ENCODE measurements at places on chromosomes 3 and 15.
A peak's percentile ranks its signal among the peaks of the same experiment; 100 is the strongest.

- peak; percentile 39 for DNase-seq
These were observed 577 bp downstream of the ZNF148 start for GRCh38 chr3:125374501-125374995.

GRCh38 chr3:31166249-31166885, 271.9 kb upstream of the GADL1 start:
- DNase-seq = no peak

GRCh38 chr3:58176827-58177489, 33.8 kb downstream of the DNASE1L3 start:
- no peak for DNase-seq

DNA sequence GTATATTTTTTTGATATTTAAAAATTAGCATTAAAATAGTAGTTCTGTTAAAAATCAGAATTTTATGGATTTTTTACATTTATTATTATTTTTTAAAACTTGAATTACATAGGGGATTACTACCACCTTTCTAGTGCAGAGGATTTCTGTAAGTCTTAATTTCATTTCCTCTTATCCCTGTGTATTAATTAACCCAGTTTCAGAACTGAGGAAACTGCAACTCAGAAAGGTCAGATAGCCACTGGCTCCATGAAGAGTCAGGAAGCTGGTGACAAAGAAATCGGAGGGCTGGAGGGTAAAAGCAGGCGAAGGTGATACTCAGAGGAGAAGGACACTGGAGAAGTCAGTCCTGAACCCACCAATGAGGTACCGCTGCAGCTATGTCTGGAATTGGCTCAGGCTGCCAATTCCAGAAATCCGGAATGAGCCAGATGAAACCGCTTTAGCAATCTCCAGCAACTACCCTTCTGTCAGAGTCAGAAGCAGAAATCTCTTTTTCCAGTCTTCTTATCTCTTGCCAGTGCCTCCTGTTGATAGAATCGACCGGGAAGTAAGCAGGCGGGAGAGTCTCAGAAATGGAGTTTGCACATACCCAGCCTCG, 308.5 kb downstream of the SV2B start:
- DNase-seq = no peak

GRCh38 chr15:90451053-90451850, 63.2 kb downstream of the IQGAP1 start:
- DNase-seq = no peak

DNA sequence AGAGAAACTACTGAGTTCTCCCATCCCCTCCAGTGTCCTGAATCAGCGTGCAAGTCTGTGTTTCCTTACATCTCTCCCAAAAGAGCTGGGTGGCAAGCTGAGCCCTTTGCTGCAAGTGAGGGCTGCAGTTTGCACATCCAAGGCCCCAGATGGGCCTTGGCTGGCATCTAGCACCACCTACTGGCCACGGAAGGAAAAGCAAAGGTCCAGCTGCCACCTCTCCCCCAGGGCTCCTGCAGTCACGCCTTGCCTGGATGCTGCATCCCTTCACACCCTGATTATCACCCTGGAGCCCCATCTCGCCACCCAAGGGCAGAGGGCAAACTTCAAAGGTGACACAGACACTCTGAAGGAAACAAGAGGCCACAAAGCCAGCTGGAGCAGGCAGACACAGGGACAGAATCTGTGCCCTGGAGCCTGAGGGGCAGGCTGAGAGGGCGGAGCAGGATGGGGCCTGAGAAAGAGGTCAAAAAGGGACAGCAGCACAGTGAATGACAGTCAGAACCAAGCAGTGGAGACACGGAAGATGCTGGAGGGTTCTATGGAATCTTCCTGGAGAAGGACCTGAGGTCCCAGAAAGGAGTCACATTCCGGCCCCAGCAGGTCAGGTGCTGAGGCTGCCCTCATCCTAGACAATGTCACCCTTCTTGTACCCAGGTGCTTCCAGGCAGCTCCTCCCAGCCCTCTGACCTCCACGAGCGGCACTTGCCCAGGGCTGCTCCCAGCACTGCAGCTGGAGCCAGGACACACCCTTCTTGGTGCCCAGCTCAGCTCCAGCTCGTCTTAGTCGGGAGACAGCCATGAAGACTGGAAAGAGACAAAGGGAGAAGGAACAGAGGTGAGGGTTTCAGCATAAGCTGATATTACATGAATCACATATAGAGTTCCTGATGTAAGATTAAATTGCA, 18.3 kb upstream of the NTRK3 start:
- no peak for DNase-seq

DNA sequence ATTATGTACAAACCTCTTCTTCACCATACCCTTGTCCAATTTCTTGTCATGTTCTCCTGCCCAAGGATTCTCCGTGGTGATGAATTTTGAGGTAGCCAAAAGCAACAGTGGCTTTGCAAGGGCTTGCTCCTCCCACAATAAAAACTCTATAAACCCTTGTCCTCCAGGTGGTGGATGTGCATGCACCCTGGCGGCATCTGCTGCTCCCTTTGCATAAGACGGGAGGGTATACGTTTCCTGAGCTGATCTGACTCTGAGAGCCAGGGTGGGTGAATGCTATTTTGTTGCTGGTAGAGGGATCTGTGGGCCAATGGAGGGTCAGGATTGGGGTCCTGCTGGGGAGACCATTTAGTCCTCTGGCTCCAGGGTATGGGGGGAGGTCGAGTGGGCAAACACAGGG, 5.4 kb downstream of the DNAH1 start:
- no peak for DNase-seq

GRCh38 chr15:73051391-73051806, 864 bp upstream of the NEO1 start:
- no peak for DNase-seq

- no peak for DNase-seq
These were observed 3.3 kb downstream of the LIPH start for GRCh38 chr3:185549122-185549521.

- DNase-seq = peak; percentile 64
These were observed 58.3 kb downstream of the LRIG1 start for GRCh38 chr3:66442254-66443117.

GRCh38 chr3:157785102-157785826, 282.0 kb upstream of the VEPH1 start:
- DNase-seq = no peak

DNA sequence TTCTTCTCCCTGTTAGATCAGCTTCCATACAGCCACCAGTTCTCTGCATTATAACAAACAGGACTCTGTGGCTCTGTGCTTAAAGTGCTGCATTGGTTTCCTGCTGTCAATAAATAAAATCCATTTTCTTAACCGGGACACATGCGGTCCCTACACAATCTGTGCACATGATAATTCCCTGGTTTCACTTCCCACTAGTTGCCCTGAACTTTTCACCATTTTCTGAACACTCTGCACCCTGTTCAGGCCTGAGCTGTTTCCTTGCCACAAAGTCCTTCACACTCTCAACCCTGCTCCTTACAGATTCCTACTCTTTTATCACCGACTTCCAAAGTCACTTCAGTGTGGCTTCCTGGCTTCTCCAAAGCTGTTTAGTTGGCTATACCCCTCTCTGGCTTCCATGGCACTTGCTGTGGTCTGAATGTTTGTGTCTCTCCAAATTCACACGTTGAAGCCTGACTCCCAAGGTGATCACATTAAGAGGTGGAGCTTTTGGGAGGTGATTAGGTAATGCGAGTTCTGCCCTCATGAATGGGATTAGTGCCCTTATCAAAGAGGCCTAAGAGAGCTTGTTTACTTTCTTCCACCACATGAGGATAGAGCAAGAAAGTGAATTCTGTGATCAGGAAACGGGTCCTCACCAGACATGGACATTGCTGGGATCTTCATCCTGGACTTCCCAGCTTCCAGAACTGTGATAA, 233.4 kb downstream of the CHST2 start:
- no peak for DNase-seq

- no peak for DNase-seq
These were observed 96.7 kb downstream of the CD47 start for GRCh38 chr3:107994181-107994580.

DNA sequence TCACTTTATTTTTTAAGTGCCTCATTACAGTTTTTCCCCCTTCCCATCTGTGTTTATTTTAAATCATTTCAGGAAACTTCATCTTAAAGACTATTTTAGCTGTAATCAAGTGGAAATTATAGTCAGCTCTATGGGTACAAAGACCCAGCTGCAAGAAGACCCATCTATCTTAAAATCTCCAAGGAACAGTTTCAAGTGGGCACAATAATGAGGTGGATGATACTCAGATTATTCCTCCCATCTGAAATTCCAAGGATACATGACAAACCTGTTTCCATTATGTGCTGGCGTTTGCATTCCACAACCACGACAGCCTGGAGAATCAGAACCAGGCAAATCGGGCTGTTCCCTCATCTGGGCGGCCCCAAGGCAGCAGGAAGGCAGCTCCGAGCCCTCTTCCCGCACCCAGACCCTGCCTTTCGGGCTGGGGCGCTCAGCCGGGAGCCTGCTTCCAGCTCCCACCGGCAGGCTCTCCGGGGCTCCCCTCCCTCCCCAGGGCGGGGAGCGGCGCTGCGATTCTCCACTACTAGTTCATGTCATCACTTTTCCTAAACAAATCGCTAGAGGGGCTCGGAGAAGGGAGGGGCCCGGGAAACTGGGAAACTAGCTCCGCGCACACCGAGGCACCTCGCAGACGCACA, at the start of gene MGLL:
TSS of gene MGLL (minus strand) at position 475 of the 641 bp plus-strand sequence. CDS start at position 278, 197 bp downstream.
- no peak for DNase-seq

GRCh38 chr3:158642005-158642404, 2.3 kb upstream of the GFM1 start:
- DNase-seq = no peak

DNA sequence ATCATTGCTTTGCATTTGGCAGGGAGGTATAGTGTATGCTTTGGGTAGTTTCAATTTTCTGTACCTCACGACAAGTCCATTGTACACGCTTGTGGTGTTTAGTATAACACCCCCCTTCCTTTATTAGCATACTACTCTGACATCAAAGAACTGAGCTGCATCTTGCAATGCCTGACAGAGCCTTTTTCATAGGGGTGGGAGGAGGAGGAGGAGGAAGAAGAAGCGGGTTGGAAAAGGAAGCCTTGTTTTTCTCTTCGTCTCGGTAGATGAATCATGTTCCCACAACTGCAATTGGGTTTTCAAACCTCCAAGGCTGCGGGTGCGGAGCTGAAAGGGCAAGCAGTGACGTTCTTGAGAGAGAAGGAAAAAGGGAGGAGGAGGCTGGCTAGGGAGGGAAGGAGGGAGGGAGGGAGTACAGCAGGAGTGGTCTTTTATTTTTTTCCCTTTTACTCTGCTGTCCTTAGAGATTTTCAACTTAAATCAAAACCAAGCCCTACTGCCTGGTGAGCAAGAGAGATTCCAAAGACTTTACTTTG, 175.7 kb downstream of the KLHL25 start:
- no peak for DNase-seq

GRCh38 chr3:158260392-158260791, 150.5 kb downstream of the RSRC1 start:
- no peak for DNase-seq

DNA sequence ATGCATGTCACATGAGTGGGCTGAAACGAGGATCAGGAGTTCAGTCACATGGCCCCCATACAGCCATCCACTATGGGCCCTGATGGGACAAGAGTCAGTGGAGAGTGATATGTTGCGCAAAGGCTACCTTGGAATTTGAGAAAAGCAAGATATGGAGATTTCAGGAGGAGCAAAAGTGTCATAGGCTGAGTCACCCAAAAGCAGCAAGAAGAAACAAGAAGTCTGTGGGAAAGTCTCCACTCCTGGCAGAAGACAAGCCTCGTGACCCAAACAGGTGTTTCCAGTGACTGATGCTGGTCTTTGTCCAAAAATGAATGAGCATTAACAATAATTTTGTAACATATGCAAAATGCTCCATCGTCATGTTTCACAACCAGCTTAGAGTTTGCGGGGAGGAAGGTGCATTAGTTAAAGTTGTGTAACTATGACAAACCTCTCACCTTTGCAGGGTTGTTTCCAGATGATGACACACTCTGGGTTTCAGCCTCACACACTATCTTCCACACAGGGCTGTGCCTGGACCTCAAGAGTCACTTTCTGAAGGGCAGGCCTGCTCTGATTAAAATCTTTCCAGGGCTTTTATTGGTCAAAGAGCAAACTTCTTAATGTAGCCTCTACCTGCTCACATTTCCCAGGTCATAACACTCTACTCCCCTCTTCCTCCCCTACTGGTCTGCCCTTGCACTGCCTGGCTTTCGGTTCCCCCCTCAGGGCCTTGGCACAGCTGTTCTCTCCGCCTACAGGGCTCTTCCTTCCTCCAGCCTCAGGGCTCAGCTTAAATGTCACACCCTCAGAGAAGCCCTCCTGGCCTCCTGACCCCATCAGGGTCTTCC, 3.9 kb upstream of the DNASE1L3 start:
- no peak for DNase-seq

DNA sequence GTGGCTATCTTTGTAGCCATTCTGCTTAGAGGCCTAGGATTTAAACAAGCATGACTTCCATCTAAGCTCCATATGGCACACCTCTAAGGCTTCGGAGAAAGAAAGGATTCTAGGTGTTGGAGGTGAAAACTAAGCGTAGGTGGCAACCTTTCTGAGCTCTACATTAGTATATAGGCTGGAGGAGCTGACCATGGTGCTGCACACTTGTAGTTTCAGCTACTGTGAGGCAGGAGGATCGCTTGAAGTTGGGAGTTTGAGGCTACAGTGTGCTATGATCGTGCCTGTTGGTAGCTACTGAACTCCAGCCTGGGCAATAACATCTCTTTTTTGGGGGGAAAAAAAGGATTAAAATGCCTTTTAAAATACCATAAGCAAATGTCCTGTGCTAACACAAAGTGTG, 7.4 kb downstream of the EAF1 start:
- DNase-seq = no peak

DNA sequence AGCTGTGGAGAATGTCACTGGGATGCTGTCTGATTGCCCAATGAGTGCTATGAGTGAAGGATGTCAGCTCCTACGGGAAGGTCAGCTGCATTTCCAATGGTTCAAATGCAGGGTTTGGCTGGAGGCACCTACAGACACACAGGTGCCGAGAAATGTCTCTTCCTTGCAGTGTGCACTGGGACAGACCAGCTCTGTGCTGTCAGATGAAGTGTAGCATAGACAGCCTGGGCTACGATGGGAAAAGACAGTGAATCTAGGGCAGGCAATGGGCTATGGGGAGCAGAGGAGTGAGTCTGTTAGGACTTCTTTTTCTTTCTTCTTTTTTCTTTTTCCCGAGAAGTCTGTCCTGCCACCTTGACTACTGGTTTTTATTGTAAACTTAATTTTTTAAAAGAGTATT, 223.1 kb upstream of the EOMES start:
- no peak for DNase-seq

DNA sequence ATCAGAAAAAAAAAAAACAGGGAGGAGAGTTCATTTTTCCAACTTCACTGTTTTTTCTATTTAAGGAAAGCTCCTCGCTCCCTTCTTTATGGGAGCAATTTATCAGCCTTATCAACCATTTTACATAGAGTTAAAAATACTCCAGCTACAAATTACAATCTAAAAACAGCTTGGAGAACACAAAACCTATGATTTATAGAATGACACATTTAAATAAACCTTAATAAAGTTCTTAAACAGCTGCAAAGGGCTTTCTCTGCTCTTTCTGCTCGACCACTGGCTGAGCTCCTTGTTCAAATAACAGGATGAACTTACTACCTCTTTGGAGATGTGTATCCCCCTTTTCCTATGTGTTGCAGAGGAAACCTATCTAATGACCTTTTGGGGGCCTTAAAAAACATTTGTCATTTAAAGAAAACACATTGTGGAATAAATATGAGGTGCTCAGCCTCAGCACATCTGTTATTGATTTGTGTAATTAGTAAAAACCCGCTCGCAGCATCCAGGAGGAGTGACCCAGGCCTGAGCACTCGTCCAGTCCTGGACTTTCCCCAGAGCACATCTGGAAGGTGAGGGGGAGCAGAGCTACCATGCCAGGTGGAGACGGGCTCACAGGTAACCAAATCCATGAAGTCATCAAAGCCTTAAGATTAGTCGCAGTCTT, 231.2 kb downstream of the ATP8B4 start:
- DNase-seq = no peak

All from NCI-H1092 (cell line).